ENCODE measurements at places on chromosomes 2 and 18.

DNA sequence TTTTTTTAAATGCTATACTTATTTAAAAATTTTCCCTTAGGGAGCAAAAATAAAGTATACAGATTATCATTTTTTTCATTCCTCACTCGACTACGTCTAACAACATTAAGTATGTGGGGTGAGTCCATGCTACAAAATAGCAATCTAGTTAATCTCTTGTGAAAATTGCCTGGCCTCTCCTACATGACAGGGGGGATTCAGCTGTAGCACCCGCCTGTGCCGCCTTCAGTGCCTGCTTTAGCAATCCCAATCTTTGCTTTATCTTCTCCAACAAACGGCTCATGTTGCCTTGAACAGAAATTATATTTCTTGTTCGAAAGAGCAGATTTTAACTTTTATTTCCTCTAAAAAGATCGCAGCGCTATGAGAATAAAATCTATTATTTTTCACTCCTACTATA lies 2.4 kb upstream of the SOX11 start:
- peak overlapping the region; percentile 91 for H3K4me3 ChIP-seq
- peak overlapping the region; percentile 91 for H3K27ac ChIP-seq
- no peaks in the 10 kb centered on the region for H3K36me3 ChIP-seq
- H3K27me3 ChIP-seq: no peaks in the 10 kb centered on the region
- no peak for DNase-seq
- H3K4me1 ChIP-seq: no peaks in the 10 kb centered on the region

- H3K36me3 ChIP-seq: no peaks in the 10 kb centered on the region
- H3K27me3 ChIP-seq: no peaks in the 10 kb centered on the region
- no peak overlapping the region for H3K27ac ChIP-seq
- no peak overlapping the region for H3K4me3 ChIP-seq
- no peak for DNase-seq
Observed at GRCh38 chr18:74773171-74773624, 175.5 kb downstream of the ZNF407 start.

DNA sequence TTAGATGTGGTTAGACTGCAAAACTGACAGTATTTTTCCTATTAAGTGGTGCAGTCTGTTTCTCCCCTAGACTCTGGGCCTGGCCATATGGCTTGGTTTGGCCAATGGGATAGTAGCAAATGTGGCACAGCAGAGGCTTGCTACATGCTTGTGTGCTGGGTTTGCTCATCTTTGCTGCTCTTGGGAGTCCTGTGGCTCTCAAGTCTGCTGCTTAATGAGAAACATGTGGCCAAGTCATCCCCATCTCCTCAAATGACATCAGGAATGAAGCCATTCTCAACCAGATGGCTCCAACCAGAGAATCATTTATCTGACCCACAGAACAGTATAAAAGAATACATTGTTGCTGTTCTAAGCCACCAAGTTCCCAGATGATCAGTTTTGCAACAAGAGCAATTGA lies 57.1 kb upstream of the PAX3 start:
- no peaks in the 10 kb centered on the region for H3K4me1 ChIP-seq
- no peaks in the 10 kb centered on the region for H3K36me3 ChIP-seq
- no peaks in the 10 kb centered on the region for H3K27me3 ChIP-seq
- no peak overlapping the region for H3K4me3 ChIP-seq

DNA sequence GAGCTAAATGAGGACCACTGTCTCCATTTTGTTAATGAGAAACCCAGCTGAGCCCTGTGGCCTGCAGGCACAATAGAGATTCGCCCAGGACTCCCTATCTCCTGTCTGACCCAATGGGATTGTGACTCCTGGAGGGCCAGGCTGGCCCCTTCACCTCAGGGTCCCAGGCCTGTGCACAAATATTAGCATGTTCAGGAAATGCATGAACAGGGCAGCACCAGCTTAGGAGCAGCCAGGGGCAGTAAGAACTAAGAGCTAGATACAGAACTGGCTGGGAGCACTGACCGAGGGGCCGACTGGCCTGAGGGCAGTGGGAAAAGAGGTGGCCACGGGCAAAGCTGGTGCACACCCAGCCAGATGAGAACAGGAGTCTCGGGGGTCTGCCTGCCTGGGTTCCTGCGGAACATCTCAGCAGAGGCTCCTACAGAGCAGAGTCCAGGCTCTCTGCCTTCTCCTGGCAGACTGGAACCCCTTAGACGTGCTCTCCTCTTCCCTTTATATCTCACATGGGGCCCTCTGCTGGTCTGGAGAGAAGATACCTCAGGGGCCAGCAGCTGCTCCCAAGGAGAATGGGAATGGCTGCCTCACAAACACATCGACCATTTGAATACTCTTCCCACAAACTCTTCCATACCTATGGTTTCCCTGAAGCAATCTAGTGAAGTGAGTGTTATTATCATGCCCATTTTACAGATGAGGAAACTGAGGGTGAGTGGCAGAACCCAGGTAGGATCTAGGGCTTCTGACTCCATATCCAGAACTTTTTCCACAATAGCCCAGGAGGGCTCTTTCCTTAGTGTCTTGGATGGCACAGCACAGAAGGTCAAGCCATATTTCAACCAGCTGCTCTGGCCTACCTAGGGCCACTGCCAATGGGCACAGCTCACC lies 77.6 kb upstream of the OTOF start:
- H3K36me3 ChIP-seq: no peaks in the 10 kb centered on the region
- no peaks in the 10 kb centered on the region for H3K4me1 ChIP-seq
- H3K4me3 ChIP-seq: no peak overlapping the region
- no peak overlapping the region for H3K27ac ChIP-seq

GRCh38 chr2:136225950-136226835 lies 108.2 kb upstream of the CXCR4 start:
- peak; percentile 32 for DNase-seq
- H3K27ac ChIP-seq: no peak overlapping the region
- H3K36me3 ChIP-seq: no peaks in the 10 kb centered on the region
- H3K4me1 ChIP-seq: no peaks in the 10 kb centered on the region
- no peak overlapping the region for H3K4me3 ChIP-seq

- no peaks in the 10 kb centered on the region for H3K36me3 ChIP-seq
- DNase-seq: no peak
- H3K27me3 ChIP-seq: no peaks in the 10 kb centered on the region
- H3K4me1 ChIP-seq: no peaks in the 10 kb centered on the region
- H3K27ac ChIP-seq: no peak overlapping the region
- H3K4me3 ChIP-seq: no peak overlapping the region
Observed at GRCh38 chr2:237152361-237152760, 66.7 kb downstream of the COPS8 start.

DNA sequence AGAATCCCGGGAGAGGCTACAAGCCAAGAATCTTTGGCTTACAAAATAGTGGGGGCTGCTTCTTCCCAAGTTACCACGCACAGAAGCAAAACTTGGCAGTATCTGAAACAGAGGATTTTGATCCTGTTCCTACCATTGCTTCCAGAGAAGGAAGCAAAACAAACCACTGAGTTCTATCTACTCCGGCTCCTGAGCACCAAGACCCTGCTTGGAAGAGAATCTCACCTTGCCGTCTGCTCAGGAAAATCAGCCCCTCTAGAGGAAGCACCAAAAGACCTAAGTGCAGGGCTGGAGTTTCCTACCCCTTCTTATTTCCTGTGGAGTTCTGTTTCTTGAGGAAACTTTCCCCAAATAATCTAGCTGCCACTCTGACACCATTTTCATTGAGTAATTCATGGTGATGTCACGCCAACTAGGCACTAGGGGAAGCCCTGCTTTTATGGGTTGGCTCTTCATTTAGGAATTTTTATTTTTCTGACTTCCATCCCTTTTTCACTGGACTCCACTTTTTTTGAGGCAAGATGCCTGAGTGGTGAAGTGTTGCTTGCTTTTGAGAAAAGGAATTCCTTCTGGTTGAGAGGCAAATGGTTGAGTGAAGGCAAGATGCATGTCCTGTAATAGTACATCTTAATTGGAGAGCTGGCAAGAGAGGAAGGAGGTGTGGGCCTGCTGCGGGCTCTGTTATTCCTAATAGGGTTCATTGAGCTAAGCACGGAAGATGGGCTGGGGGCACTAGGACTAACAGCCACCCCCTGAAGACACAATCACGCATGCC lies 36.8 kb upstream of the EML4 start:
- no peak overlapping the region for H3K27ac ChIP-seq
- H3K4me3 ChIP-seq: no peak overlapping the region
- peak; percentile 80 for DNase-seq
- H3K4me1 ChIP-seq: peaks cover 15% of the 10 kb centered on the region
- no peaks in the 10 kb centered on the region for H3K36me3 ChIP-seq

GRCh38 chr2:119996148-119996547 lies 16.7 kb upstream of the EPB41L5 start:
- DNase-seq: no peak
- no peak overlapping the region for H3K4me3 ChIP-seq
- H3K27ac ChIP-seq: no peak overlapping the region
- H3K27me3 ChIP-seq: no peaks in the 10 kb centered on the region
- no peaks in the 10 kb centered on the region for H3K4me1 ChIP-seq

DNA sequence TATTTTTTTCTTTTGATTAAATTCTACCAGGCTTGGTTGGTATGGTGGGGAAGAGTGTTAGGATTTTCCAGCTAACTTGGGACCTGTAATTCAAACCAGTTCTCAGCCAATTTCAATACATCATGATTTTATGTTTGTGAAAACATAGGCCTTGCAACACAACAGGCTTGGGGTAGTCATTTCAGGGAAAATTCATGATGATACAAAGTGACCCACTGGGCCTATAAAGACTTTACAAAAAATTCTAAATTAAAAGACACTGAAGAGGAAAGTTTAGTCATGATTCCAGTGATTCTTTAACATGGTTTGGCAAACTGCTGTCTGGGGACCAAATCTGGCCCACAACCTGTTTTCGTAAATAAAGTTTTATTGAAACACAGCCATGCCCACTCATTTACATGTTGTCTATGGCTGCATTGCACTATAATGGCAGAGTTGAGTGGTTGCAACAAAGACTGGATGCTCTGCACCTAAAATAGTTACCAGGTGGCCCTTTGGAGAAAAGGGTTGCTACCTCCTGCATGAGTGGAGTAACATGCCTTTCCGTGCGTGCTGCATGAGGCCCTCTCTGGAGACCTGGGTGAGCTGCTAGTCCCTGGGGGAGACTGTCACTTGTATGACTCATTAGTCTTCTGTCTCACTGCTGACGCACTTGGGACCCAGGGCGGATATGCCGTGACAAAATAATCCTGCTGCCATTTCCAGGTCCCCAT lies 73.6 kb downstream of the NPAS2 start:
- no peak overlapping the region for H3K27ac ChIP-seq
- H3K27me3 ChIP-seq: no peaks in the 10 kb centered on the region
- DNase-seq: no peak

- no peaks in the 10 kb centered on the region for H3K27me3 ChIP-seq
- no peaks in the 10 kb centered on the region for H3K4me1 ChIP-seq
- no peaks in the 10 kb centered on the region for H3K36me3 ChIP-seq
- peak; percentile 35 for DNase-seq
Observed at GRCh38 chr2:229342376-229342775, 71.3 kb upstream of the PID1 start.

- peaks cover 4% of the 10 kb centered on the region for H3K4me1 ChIP-seq
- H3K27ac ChIP-seq: no peak overlapping the region
- no peak for DNase-seq
- H3K36me3 ChIP-seq: no peaks in the 10 kb centered on the region
- no peaks in the 10 kb centered on the region for H3K27me3 ChIP-seq
Observed at GRCh38 chr18:60543646-60544045, 171.1 kb upstream of the MC4R start.

DNA sequence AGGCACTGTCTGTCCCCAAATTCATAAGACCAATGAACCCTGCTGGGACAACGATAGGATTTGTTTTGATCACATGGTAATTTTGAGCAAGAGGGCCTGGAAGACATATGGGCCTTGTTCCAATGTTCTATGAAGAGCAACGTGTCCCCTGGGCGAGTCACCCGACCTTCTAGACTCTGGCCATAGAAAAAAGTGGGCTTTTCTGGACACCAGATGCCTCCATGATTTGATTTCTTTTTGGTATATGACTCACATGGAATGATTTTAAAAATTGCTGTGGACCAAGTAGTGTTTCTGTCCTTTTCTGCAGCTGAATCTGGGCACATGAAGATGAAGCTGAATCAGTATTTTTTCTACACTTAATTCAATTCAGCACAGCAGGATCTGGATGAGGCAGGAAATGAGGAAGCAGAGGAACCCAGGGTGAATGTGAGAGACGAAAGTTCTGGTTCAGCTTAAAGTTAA lies 104.9 kb downstream of the CDC42EP3 start:
- DNase-seq: no peak
- no peaks in the 10 kb centered on the region for H3K27me3 ChIP-seq
- no peak overlapping the region for H3K4me3 ChIP-seq
- H3K36me3 ChIP-seq: no peaks in the 10 kb centered on the region

DNA sequence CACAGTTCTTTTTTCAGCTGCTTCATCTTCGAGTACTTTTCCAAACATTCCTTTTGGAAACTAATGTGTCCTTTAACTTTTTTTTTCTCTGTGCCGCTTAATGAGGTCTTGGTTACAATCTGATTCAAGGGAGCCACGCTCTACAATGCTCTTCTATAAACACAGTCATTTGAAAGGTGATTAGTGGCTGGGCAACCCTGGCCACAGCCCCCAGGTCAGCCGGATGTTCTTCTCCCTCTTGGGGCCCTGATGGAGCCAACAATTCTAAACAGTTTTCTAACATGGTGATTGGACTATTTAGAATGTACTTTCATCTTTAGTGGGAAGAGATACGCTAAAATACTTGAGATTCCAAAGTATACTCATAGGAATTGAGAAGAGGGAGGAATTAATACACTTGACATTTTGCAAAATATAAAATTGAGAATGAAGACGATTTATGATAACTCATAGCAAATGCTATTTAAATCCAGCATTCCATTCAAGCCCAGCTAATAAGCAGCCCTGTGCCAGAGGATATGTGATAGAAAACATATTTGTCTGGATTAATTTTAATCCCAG lies 83.7 kb upstream of the MBOAT2 start:
- H3K36me3 ChIP-seq: no peaks in the 10 kb centered on the region
- no peak overlapping the region for H3K4me3 ChIP-seq
- H3K4me1 ChIP-seq: no peaks in the 10 kb centered on the region
- no peak for DNase-seq
- H3K27me3 ChIP-seq: no peaks in the 10 kb centered on the region

DNA sequence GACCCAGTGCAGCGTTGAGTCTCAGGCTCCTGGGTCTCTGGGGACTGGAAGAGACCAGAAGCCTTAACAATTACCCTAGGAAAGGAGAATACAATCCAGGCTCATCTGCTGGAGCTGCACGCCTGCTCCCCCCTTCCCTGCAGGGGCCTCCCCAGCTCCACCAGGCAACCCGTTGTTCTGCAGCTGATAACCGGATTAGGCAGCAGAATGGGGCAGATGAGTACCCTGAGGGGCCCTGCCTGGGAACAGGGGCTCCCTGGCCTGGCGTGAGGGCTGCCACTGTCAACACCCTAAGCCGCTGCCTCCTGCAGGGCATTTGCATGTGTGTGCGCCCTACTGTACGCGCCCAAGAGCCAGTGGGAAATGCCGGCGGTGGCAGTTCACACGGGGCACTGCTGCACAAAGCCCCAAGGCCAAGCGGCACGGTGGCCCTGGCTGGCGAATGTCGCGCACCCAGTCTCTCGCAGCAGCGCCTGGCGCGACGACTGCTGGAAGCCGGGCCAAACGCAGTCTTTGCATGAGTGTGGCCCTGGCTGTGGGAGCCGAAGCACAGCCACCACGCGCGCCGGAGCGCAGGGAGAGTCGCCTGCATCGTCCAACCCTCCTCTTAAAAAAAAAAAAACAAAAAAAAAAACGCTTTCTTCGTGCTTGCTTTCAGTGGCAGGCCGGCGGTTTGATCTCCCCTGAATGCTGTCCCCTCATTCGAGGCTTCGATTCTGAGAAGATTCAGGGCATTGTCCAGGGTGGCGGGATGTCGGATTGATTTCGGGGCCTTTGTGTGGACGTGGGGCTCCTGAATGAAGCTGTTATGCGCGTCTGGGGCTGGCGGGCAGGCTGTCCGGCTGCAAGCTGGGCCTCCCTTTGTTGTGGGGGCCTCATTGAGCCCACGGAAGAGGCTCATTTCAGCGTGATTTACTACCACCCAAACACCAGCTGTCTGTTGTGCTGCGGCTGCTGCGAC lies 63.8 kb downstream of the SETBP1 start:
- no peaks in the 10 kb centered on the region for H3K27me3 ChIP-seq
- DNase-seq: no peak
- peaks cover 34% of the 10 kb centered on the region for H3K4me1 ChIP-seq
- H3K27ac ChIP-seq: peak overlapping the region; percentile 13
- H3K4me3 ChIP-seq: no peak overlapping the region
- H3K36me3 ChIP-seq: no peaks in the 10 kb centered on the region

Data from cardiac muscle cell (in vitro differentiated cells and primary cell).